ENCODE measurements at places on chromosomes 11 and 22.

DNA sequence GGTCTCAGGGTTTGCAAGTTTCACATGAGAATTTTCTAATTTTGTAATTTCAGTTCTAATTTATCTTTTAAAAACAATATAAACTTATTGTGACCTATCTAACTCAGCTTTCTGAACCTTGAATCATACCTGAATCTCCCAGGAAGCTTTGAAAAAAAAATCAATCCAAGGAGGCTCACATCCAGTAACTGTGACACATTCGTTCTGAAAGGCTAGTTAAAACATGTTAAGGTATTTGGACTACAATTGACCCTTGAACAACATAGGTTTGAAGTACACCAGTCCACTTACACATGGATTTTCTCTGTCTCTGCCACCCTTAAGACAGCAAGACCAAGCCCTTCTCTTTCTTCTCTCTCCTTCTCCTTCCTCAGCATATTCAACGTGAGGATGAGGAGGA, 40.0 kb downstream of the DDI1 start:
- DNase-seq: no peak

DNA sequence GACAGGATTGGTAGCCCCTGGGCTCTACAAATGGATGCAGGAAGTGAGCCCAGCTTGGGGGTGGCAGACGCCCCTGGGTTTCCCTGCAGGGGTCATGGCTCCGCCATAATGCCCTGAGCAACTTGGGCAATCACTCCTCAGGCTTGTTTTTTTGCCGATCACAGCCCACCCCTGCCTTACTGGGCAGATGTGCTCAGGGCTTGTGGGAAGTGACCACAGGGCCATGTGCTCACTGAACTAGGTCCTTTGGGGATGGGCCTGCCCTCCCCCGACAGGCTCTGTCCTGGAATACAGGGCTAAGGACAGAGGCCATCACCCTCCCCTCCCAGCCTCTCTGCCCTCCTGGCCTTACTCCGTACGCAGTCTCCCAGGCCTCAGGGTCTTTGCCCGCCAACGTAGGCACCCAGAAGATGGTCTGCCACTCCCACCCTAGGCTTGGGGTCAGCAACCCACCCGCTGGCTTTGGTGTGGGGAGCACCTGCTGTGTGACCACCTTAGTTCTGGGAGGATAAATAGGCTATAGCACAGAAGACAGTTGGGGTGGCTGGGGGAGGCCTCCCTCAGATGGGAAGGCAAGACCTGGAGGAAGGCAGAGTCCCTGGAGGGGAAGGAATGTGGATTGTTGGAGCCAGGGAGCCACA, 3.8 kb downstream of the RPLP2 start:
- DNase-seq: no peak

DNA sequence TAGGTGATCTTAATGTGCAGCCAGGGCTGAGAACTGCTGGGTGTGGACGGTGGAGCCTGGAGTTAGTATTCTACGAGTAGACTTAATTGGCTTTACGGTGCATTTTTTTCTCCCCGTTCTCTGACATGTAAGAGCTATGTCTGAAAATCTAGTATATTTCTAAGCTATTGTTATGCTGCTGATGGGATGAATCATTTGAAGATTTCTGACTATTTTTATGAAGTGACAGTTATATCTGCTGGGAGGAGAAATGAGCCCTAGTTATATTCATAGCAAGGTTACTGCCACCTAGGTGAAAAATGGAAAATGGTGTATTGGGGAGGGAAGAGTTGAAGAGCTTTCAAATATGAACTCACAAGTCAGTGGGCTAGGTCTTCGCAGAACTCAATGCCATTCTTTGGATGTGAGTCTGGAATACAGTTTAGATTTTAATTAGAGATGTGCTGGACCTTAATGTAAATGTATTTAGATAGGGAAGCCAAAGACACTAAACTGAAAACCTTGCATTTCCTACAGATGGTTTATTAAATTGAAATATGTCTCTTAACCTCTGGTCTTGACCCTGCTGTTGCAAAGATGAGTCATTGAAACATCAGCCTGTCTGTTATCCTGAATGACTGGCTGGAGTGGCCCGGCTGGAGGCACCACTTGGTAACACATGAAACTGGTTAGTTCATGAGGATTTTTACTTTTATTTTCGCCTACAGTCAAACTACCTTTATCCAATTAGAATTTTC, 293.7 kb downstream of the DDX10 start:
- DNase-seq: no peak

DNA sequence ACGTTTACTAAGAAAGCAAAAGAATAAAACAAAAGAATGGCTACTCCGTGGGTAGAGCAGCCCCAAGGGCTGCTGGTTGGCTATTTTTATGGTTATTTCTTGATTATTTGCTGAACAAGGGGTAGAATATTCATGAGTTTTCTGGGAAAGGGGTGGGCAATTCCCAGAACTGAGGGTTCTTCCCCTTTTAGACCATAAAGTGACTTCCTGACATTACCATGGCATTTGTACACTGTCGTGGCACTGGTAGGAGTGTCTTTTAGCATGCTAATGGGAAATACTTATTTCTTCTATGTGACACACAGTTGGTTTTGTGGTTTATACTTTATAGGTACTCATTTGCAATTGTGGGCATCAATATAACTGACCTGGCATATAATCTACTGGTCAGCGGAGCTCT, 56.3 kb downstream of the SLN start:
- DNase-seq: no peak

DNA sequence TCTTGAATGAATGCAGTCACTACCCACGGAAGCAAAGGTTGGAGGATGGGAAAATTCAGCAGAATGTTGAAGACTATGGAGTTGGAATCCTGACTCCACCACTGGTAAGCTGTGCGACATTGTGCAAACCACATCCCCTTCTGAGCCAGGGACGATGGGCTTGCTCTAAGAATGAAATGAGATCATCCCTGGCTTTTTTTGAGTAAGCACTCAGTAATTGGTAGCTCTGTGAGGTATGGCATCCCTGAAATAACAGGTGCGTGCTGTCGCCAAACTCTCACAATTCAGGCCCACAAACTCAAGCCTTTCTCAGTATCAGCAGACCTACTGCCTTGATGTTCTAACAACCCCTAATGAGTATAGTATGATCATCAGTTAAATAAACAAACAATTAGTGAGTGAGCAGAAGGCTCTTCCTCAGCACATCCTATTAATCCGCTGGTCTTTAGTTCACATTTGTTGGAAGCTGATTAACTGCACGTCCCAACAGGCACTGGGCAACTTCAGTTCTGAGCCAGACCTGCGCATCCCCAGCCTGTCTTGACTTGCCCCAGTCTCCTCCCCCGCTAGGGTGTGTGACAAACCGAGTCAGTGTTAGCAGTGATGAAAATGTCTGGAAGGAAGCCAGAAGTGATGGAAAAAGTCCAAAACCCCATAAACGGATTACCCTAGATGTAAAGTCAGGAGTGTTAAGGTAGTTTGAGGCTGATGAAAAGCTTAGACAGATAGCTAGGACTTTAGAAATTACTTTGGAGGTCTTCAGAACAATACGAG, 235.5 kb downstream of the GRIK4 start:
- DNase-seq: no peak

DNA sequence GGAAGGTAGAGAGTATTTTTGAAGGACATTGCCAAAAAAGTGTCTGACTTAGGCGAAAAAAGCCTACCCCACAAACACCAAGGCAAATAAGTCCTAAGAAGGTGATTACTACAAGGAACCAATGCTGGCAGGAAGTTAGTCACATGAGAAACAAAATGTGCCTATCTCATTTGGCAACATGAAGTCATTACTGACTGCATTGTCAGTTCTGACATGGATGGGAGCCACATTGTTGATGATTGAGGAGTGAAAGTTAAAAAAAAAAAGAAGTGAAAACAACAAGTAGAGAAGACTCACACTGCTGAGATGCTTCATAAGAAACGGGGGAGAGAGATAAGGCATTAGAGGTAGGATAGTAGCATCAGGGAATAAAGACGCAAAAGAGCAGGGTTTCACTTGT, 141.5 kb upstream of the FAT3 start:
- DNase-seq: no peak

DNA sequence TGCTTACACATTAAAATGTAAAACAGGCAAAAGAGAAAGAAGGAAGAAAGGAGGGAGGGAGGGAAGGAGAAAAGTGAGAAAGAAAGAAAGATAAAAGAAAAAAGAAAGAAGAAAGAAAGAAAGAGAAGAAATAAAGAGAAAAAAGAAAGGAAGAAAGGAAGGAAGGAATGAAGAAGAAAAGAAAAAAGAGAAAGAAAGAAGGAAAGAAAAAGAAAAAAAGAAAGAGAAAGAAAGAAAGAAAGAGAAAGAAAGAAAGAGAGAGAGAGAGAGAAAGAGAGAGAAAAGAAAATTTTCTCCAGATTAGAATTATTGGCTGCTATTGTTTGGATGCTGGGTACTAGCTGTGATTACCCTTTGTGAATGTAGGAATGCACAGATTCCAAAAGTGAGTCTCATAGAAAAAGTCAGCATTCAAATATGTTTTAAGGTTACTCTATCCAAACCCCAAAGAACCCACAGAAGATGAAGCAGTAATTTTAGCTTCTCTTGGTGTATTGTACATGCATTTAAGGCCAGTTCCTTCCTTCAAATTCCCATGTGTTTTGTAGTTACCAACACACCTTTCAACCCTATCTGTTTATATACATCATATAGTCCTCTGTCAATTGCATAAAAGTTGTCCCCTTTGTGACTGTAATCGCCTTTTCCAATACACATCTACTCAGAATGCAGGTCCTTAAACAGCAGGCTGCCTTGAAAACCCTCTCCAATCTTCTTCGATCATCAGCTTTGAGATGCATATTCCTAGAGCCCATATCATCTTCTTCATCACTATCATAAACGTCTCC, 789 bp upstream of the FAM111A start:
- no peak for DNase-seq

DNA sequence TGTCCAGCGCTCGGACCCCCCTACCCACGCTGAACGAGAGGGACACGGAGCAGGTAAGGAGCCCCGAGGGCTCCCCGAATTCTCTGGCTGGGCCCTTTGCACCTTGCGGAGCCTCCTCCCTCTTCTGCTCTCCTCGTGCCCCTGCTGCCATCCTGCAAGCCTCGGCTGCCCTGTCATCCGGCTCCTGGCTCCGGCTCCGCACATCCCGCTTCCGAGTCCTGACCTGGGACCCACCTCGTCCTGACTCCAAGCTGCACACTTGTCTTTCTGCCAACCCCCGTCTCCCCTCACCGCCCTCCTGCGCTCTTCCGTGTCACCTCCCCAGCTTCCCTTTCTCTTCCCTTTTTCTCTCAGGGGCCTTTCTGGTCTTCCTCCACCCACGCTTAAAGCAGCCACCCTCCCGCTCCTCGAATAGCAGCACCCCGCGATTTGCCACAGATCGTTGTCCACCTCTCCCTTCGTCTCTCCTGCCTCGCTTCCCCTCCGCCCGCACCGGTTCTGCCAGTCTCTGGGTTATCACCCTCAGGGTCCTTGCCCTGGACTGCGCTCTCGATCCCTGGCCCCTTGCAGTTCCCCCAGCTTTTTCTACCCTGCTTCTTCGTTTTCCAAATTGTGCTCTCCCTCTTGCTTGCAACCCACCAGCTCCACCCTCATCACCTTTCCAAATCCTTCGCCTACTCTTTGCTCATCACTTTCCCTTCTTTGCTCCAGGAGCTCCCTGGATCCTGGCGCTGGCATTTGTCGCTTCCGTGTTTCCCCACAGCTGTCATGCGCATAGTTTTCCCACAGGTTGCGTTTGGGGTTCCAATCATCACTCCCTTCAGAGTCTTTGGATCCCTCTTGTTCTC, 822 bp downstream of the MARK2 start:
- DNase-seq: no peak

DNA sequence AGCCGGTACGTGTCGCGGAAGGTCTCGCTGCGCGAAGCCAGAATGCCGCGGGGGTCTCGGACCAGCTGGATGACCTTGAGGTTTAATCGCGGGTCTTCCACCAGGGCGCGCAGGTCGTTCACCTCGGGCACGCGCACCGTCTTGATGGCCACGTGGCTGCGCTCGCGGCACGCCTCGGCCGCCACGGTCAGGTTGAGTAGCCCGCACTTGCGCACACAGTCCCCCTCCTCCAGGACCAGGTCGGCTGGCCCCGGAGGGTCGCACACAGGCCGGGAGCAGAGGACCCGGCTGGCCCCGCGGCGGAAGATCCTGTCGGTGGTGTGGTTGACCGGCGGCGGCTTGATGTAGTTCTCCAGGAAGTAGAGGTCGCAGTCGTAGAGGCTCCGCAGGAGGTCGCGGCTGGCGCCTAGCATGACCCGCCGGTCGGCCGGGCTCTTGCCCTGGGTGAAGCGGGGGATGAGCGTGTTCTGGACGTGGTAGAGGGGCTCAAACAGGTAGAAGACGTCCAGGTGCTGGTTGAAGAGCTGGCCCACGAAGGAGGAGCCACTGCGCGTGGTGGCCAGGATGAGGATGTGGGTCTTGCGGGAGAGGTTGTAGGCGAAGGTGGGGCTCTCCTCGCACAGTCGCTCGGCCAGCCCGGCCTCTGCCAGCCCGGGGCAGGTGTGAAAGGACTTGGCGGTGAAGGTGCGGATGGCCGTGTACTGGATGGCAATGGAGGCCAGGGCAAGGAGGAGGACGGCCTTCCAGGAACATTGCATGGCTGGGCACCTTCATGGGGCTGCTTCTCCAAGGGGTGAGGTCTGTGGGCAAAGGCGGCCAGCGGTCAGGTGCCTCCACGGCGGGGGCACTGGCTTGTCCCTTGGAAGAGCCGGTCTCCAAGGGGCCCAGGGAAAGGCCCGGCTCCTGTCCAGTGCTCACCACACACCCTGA, 15.0 kb downstream of the CHST1 start:
- no peak for DNase-seq

- no peak for DNase-seq
Measured at GRCh38 chr11:44986315-44986714, 35.6 kb upstream of the TP53I11 start.

GRCh38 chr11:117569911-117570310, 227.1 kb downstream of the DSCAML1 start:
- no peak for DNase-seq

DNA sequence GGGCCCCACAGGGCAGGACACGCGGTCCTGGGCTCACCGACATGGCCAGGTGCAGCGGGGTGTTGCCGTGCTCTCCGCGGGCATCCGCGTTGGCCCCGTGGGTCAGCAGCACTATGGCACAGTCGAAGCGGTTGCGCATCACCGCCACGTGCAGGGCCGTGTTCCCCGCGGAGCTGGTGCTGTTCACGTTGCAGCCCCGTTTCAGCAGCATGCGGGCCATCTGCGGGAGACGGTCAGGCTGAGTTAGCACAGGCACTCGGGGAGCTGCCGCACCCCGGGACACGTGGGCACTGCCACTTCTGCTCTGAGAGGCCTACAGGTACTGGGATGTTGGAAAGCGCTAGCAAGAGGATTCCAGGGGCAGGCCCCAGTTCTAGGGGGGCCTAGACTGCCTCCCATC, 22.3 kb upstream of the BAIAP2L2 start:
- no peak for DNase-seq

GRCh38 chr11:8273287-8273686, 9.6 kb upstream of the LMO1 start:
- no peak for DNase-seq
